ENCODE measurements at places on chromosomes 2 and 18.

DNA sequence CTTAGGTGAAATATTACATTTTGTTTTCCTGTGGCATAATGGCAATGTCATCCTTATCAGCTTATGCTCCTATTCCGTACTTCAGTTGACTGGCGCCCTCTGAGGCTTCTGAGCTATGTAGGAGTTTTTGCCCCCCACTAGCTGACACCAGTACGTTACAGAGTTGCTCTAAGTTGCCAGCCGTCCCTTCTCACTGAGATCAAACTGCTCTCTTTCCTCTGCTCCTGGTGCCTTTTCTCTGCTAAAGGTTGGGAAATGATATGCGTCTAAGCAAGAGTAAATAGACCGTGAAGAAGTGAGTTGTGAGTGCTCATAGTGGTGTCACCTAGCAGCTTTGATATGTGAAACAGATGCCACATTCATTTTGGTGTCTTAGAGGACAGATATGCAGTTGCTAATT is 99.2 kb downstream of the RAPGEF4 start:
- DNase-seq = no peak

DNA sequence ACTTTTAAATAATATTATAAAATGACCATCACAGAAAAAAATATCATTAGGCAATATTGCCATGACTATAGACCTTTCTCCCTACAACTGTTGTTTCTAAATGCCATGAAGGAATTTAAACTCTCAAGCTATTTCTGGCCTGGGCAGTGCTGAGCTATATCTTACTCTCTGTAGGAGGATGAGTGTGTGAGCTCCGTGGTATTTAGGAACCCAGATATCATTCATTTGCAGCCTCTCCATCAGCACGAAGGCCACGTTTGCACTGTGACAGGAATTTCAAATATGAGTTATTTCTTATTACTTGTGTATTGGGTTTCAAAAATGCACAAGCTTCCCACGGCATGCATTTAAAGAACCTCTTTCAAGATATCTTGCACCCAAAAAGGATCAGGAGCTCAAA is 35.0 kb upstream of the SOX11 start:
- no peak for DNase-seq

DNA sequence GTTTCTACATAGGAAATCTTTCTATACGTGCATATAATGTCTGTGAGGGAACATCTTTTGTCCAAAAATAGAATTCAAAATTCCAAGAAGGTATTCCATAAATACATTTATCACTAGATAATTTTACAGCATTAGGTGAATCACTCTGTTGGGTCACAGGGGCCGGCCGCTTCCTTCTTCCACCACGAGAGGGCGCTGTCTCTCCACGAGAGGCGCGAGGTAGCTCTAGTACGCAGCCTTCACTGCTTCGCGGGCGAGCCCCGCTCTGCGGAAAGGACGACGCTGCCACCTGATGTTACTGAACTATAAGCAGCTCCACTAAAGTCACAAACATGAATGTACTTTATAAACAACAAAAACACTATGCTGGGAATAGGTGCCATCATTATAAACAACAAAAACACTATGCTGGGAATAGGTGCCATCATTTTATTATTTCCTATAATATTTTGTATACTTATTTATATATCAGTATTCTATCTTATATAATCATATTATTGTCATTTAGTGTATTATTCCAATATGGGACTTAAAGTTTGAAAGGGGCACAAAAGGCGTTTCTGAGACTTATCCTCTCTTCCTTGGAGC is 69.4 kb upstream of the REV1 start:
- peak; percentile 84 for DNase-seq

DNA sequence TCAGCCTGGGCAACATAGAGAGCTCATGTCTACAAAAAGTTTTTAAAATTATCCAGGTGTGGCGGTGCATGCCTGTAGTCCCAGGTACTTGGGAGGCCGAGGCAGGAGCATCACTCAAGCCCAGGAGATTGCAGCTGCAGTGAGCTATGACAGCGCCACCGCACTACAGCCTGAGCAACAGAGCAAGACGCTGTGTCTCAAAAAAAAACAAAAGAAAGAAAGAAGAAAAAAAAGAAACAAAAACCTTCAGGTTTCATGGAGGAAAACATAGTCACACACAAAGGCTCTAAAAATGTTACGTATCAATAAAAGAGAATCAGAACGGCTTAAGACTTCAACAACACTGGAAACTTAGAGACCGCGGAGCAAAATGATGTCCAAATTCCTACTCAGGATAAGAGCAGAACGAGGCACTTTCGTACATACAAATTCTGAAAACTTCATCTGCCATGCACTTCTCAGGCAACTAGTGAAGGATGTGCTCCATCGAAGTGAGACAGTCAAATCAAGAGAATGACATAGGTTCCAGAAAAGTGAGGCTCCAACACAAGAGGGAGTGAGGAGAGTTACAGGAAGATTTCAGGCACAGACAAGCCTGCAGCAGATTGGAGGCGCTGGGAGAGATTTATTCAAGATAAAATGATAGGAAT is 4.4 kb downstream of the HDLBP start:
- DNase-seq = no peak

DNA sequence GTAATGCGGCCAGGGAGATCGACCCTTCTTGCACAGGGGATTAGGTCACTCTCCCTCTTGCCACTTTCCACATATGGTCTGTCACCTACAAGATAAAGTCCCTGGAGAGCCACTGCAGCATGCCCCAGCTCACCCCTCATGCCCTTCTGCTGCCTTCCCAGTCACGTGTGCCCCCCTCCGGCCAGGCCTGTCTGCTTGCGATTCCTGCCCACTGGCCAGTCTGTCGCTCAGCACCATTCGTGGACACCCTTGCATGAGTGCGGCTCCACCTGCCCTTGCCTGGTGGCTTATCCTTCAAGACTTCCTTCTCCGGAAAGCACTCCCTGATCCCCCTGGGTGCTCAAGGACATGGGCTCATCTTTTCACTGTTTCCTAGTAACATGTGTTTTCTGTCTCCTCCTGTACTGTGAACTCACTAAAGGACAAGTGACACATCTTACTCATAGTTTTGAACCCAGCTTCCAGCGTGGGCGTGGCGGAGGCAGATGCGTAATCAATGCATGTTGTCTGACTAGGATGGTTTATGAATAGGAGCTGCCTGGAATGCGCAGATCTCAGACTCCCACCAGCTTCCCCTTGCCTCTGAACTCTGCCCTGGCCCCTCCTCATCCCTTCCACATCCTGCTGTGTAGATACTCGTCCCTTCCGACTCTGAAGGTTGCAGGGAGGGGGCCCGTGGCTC is 7.8 kb upstream of the NT5DC4 start:
- DNase-seq = no peak

DNA sequence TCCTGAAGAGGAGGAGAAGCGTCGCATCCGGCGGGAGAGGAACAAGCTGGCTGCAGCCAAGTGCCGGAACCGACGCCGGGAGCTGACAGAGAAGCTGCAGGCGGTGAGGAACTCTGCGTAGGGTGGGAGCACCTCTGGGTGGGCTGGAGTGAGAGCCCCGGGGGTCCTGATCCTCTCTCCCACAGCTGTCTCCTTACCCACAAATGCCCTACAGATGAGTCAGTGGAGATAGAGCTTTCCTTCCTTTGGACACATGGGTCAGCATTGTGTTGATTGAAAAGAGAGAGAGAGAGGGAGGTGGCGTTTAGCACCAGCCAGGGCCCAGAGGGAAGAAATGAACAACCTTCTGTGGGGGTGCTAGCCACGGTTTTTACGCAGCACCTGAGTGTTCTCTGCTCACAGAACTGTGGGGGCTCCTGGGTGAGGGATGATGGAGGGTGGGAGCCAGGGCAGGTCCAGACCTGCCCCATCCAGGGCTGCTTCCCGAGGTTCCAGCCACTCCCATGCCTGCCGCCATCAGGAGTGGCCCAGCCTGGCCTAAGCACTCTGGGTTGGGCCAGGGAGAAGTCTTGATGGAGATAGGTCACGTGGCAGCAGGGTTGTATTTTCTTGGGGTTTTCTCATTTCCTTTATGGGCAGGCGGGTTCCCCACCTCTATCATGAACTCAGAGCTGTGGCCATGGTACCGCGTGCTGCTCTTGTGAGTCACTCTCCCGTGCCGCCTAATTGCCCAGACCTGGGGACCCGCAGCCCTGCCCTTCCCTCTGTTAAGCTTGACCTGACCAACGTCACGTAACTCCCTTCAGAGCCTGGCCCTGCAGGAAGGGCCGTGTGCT is 16.3 kb downstream of the FOSL2 start:
- no peak for DNase-seq

DNA sequence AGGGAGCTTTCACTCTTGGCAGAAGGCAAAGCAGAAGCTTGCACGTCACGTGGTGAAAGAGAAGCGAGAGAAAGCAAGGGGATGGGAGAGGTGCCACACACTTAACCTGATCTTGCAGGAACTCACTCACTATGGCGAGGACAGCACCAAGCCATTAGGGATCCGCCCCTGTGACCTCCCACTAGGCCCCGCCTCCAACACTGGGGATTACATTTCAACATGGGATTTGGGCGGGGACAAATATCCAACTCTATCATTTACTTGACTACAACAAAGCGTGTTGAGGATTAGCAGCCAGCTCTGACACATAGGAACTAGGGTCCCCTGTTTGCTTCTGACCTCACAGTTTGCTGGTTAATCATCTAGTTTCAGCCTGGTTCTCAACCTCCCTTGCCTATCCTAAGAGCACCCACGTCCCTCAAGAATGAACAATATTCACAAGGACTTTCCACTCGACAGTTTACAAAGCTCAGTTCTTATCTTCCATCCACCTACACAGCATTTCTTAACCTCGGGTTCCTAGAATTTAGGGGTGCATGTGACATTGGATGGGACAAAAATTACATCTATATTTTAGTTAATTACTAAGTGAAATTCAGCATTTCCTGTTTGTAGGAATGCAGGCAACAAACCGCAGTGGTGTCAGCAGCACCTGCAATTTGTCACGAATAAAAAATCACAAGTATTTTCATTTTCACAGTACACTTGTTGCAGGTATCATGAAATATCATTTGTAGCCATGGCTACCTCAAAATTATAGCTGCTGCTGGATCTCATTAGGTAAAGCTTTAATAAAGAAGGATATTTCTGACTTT is 36.0 kb downstream of the LBH start:
- DNase-seq = no peak

All from iPS-NIHi11 (cell line).